ENCODE measurements at places on chromosomes 11 and 22.

DNA sequence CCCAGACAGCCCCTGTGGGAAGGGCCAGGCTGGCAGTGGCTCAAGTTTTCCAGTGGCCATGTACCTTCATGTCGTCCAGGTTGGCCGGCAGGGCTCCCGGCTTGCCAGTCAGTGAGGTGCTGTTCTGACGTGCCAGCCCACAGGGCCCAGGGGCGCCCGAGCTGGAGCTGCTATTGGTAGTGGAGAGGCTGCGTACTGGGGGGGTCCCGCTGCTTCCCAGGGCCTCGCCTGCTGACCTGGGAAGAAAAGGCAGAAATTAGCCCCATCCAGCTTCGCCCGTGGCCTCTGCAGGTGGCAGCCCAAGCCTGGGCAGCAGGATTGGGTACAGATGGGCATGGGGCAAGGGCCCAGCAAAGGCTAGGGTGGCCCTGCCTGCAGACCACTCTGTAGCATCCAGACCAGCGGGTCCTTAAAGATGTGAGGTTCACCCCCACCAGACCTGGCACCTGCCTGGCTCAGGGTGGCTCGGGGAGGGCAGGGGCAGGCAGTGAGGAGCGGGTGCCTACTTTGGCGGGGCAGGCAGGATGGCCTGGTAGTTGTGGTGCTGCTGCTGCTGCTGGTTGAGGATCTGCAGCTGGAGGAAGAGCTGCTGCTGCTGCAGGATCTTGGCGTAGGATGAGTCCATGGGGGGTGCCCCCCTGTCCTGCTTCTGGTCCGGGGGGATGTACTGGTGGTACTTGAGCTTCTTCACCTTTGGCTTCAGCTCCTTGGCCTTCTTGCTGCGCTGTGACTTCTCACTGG is 50.1 kb downstream of the SGSM3 start:
- DNase-seq = no peak

DNA sequence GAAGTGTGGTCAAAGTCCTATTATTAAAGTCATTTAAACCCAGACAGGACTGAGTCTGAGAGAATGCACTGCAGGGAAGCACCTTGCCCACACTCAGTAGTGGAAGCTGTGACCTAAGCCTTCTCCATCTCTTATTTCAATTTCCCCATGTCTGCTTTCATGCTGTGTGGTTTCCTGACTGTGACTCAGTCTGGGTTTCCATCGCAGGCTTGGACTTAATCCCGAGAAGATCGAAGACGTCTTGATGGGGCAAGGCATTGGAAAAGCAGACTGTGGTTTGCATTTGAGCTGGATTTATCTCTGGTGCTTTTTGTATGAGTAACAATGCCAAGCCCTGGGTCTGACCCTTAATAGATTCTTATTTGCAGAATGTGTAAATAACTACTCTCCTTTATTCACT is 238.9 kb downstream of the NTM start:
- DNase-seq = no peak

GRCh38 chr11:8219257-8220021 is 44.2 kb downstream of the LMO1 start:
- no peak for DNase-seq

DNA sequence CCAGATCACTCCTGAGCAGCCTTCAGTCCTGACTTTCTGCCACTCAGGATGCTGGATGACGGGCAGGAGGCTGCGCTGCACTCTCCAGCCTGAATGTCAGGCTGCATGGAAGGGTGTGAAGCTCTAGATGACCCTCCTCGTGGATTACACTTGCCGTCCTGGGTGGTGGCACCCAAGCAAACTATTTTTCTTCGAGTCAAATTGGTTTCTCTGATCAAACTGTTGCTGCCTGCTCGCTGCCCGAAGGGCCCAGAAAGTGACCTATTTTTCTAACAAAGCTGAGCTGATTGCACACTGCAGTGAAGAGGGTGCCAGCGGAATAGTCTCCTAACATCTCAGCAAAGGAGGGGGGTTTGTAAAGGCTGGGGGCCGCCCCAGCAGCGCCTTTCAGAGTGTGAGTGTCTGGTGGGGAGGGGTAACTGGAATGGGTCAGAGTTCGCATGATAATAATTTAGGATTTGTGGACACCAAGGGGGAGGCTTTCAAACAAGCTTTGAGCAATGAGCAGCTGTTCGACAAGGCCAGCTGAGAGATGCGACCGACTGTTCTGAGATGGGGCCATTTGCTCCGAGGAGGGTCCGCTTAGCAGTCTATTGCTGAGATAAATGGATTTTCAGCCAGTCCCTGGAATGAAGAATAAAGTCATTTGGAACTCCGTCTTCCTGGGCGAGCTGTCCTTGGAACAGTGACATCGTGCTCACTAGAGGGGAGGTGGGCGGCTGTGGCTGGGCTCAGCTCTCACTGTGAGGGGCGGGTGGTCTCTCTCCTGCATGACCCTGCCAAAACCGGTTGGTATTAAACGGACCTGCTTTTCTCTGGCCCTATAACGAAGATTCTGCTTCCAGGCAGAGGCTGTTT is 537.6 kb downstream of the BRD1 start:
- DNase-seq = no peak

- DNase-seq = peak; percentile 68
Measured at GRCh38 chr11:34243600-34244464, 114.0 kb downstream of the ABTB2 start.

GRCh38 chr11:57514538-57515331 is 767 bp downstream of the SLC43A1 start:
- DNase-seq = no peak

Data from HS-27A (cell line).